ENCODE measurements at places on chromosomes 16 and 17.

DNA sequence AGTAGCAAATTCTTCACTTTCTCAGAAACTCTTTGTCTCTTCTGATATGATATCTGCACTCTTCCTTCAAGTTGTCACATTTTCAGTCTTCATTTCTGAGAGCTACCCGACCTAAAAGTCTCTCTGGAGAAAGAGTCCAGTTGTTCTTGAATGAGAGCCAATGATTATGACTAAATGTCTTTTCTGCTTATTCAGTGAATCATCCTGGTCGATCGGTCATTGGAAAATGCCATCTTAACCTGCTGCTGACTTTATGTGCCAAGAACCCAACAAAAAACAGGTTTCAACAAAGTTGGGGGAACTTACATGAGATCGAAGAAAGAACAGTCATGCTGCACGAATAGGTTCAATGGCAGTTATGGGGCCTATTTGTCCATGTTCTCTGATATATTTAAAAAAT is 15.9 kb downstream of the SOX9 start:
- no peak for DNase-seq

DNA sequence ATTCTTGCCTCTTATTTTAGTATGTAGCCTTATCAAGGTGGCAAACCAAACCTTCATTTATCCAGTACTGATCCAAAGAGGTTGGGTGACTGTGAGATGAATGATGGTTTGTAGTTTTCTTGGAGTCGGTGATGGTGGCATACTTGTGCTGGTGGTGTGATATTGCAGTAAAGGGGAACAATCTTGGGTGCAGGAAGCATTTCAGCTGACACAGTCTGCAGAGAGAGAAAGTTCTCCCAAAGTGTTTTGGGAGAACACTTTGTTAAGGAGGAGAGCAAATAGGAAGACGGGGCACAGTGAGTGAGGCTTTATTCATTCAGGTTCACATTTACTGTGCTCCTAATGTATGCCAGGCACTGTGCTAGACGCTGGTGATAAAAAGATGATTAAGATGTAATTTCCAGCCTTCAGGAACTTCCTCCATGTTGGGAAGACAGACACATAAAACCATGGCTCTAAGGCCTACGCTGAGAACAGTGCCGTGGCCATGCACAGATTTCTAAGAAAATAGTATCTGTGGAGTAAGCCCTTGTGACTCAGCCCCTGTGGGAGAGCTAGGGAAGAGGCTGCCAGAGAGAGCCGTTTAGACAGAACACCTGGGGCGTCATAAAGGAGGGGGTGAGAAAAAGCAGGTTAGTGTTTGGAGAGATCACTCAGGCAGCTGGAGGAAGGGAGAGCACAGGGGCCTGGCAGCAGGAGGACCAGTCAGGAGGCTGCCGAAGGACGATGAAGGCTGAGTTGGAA is 13.8 kb downstream of the HEATR3 start:
- DNase-seq = no peak

- no peak for DNase-seq
These were observed 30.6 kb upstream of the MMD start for GRCh38 chr17:55452139-55452790.

GRCh38 chr16:80084163-80084562 is 456.6 kb upstream of the DYNLRB2 start:
- DNase-seq = no peak

DNA sequence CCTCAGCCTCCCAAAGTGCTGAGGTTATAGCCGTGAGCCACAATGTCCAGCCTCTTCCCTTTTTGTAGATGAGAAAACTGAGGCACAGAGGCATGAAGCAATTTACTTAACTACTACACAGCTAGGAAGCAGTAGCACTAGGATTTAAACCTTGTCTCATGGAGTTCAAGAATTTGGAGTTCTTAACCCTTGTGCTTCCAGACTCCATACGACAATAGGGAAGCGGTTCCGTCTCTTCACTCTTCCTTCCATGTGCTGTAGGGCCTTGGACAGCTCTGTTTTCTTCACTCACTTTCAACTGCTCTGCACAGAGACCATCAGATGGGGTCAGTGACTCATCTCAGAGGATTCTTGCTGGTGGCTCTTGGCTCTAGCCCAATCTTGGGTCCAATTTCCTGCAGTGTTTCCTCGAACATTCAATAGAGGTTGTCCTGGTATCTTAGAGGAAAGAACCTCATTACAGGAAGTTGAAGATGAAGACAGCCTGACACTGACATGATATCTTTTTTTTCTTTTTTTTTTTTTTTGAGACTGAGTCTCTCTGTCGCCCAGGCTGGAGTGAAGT is 19.3 kb downstream of the ITGAL start:
- peak; percentile 19 for DNase-seq

- peak; percentile 66 for DNase-seq
These were observed at the start of gene CUEDC1 for GRCh38 chr17:57955183-57955931. TSS of gene CUEDC1 (minus strand) at chr17:57955412. CDS start at chr17:57885564, 69,848 bp downstream.

DNA sequence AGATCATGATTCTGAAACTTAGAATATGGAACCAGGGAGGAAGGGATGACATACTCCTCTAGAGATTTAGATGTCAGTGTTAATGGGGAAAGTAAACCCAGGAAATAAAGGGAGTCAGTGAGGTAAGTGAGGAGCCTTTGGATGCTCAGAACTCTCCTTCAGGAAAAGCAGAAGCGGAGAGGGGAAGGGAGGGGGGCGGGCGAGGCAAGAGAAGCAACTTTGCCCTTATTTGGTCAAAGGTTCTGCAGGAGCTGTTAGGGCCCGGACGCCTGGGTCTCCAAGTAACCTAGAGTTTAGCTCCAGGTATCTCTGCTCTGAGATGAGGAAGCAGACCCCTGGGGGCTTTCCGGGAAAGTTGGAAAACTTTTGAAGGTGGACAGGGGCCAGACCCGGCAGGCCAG is 1.3 kb downstream of the PFN1 start:
- DNase-seq = no peak

DNA sequence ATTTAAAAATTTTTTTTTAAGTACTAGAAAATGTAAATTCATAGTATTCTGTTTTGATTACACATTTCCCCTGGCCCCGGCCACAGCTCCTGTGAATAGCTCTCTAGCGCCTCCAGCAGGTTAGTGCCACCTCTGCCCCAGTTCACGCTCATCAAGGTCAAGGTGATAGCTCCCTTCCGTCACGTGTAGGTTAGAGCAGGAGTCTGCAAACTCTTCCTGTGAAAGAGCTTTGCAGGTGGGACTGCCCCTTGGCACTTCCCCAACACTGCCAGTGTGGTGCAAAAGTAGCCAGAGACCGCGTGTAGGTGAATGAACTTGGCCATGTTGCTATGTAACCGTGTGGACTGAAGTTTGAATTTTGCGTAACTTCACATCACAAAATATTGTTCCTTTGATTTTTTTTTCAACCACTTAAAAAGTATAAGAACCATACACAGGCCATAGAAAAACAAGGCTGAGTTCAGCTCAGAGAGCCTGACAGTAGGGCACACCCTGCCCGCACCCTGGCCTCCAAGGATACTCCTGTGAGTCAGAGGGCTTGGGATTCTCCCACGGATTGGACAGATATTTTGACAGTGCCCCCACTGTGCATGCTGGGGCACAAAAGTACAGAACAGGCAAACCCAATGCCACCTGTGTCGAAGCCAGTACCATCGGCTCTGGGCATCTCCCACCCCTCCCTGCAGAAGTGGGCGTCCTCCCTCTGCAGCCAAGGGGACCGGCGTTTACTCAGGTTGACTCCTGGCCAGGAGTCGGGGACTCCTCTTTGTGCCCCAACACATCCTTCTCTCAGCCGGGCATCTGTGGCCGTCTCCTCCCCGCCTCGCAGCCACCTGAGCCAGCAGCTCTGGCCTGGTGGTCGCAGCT is 92.0 kb upstream of the CHMP6 start:
- DNase-seq = peak; percentile 80

GRCh38 chr17:31843070-31843745 is 15.8 kb downstream of the COPRS start:
- DNase-seq = no peak

DNA sequence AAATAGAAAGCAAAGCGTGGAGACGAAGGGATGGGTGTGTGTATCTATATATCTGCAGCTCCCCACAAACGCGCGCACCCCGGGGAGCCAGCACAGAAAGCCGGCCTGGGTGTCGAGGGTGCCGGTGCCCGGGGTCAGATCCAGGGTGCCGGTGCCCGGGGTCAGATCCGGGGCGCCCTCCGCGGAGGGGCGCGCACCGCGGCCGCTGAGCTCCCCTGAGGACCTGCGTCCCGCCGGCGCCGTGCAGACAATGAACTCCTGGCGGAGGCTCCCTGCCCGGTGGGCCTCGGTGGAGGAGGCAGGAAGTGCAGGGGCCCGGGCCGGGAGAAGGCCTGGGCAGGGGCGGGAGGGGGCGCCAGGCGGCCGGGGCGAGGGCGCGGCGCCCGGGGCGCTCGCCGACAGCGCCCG is 1.1 kb downstream of the ZNF423 start:
- DNase-seq = no peak

- no peak for DNase-seq
These were observed 138.4 kb downstream of the WWOX start for GRCh38 chr16:78237841-78238240.

- DNase-seq = no peak
These were observed 81.3 kb upstream of the PLCG2 start for GRCh38 chr16:81697616-81698309.

DNA sequence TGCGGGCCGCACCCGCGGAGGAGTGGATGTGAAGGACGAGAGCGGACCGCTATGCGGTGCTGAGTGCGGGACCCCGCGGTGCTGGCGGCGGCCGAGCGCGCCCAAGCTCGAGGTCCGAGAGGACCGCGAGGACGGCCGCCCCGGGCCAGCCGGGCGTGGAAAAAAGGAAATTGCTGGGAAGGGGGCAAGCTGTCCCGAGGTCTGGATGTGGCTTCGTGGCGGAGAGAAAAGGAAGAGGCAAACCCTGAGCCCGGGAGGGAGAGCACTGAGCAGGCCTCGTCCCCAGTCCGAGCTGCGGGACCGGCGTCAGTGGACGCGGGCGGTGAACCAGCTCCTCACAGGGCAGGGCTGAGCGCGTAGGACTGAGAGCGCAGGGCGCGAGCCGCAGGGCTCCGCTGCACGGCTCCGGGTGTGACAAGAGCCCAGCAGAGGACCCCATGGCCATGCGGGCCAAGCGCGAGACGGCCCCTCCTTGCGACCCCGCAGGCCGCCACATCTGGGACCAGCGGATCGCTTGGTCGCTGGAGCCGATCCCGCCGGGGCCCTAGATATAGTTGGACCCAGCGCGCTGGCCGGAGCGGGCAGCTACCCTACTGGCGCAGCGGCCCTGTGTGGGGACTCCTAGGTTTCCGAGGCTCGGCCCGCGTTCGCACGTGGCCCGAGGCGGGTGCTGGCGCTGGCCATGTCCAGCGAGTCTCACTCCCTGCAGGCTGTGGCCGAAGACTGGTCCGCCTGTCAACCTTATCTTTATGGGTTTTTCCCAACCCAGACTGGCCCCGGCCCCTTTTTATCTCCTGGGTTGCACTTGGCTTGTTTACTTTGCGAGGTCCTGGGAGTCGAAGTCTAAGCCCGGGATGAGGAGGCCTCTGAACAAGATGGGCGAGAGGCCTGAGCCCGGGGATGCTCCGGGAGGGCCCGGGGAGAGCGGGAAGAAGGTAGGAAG is 2.4 kb downstream of the TBX4 start:
- DNase-seq = no peak

GRCh38 chr17:6485646-6486412 is 41.6 kb downstream of the PIMREG start:
- DNase-seq = no peak

DNA sequence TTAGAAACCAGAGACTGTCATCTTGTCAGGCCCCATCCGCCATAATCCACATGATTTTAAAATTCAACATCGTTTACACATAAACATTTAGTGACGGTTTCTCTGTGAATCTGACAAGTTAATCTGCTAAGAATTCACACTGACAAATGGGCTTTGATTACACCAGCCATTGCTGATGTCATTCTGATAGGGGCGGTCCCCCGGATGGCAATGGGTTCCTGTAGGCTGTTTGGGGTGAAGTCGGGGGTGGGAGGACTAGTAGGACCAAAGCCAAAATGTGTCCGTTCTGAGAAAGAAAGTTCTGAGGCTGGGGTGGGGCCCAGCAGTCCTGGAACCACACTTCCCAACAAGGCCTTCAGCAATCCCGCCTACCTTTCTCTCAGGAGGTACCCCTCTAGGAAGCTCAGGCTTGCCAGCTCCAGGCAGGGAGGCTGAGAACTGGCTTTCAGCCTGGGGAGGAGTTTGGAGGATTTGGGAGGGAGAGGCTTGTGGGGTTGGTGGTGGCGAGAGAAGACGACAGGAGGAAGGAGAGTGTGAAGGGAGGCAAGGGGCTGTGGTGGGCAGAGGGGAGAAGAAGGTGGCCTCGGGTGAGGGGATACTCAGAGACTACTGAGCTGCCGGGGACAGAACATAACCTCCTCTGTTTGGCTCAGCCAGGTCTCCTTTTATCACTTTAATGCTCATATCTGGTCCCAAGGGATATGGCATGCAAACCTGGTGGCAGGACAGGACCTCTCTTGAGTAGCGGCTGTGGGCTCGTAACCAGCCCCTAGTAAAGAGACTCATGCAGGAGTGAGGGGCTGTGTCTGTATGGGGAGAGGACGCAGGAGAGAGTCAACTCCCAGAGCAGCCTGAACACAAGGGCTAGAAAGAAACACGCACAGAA is 8.6 kb downstream of the HIC1 start:
- DNase-seq = no peak

GRCh38 chr17:53629188-53629587 is 193.5 kb upstream of the KIF2B start:
- DNase-seq = no peak

DNA sequence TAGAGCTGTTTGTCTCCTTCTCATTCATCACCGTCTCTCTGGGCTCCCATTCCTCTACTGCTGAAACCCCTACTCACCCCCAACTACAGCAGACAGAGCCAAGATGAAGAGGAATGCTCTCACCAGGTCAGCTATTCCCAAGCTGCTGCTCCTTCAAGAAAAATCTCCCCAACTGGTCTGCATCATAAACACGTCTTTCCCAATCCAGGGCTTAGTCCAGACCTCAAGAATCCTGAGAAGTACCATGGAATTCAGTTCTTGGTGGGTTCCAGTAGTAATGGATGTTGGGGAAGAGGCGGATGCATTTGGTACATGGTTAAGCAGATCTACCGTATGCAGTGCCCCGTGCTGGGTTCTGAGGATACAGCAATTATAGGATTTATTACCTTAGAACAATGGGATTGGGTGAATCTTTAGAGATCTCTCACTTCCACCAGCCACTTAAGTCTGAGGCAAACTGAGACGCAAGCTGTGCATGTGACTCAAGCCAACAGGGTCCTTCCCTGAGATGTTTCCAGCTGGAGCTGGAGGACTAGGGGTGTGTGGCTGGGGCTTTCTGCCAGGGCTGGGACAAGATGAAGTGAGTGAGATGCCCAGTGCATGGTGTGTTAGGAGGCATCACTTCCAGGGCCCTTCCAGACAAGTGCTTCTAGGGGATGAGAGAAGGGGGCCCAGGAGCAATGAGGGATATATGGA is 232.7 kb upstream of the CDH5 start:
- no peak for DNase-seq

GRCh38 chr17:56548661-56549060 is 44.8 kb upstream of the NOG start:
- no peak for DNase-seq

DNA sequence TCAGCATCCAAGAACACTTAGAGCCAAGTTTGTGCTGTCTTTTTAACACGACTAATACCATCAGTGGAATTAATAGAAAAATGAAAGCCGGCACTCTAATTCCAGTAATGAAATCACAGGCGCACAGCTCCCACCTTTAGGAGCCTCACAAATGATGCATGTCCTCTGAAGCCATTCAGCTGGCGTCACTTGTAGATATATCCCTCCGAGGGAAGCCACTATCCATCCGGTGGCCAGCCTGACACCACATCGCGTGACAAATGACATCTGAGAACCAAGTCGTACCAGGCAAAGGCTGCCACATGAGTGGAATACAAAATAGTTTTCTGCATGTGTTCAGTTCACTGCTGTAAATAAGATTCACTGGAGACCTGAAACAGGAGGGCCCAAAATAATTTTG is 205.6 kb downstream of the GRIN2A start:
- no peak for DNase-seq

- DNase-seq = no peak
These were observed 19.8 kb downstream of the CYB561 start for GRCh38 chr17:63426041-63426916.

All from CD4-positive, alpha-beta T cell treated with Interleukin-21 for 1 hour (primary cell).